Head of caudate nucleus (tissue), 42 donors: ENCODE measurements at places on chromosomes 2 and 18.

GRCh38 chr2:36574560-36574959, 23.4 kb downstream of the FEZ2 start:
- no peak for DNase-seq

DNA sequence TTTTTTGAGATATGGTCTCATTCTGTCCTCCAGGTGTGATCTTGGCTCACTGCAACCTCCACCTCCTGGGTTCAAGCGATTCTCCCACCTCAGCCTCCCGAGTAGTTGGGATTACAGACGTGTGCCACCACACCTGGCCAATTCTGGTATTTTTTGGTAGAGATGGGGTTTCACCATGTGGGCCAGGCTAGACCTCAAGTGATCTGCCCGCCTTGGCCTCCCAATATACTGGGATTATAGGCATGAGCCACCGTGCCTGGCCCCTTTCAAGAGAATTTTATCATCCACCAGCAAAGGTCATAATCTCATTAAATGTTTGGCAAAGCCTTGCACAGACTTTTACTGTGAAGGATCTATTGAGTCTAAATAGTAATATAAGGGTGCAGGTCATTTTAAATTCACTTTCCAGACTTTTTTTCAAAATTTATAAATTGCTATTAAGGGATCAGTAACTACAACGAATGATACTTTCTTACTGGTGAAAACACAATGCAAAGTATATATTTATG, 2.5 kb downstream of the HADHA start:
- no peak for DNase-seq

DNA sequence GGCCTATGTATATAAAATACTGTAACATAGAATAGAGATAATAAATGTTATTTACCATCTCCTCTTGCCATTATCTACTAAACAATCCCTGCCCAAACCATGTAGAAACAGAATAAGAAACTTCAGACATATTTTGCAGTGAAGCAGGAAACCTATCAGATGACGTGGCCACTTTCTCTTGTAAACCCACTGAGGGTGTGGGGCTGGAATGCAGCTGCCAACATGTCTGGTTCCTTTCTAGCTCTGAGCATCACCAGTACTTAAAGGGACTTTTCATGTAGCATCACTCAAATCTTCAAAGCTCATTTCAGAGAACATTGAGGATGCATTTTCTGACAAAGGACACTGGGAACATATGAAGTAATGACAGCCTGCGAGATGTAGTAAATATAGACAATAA, 251.8 kb downstream of the LPIN1 start:
- DNase-seq, result no peak

DNA sequence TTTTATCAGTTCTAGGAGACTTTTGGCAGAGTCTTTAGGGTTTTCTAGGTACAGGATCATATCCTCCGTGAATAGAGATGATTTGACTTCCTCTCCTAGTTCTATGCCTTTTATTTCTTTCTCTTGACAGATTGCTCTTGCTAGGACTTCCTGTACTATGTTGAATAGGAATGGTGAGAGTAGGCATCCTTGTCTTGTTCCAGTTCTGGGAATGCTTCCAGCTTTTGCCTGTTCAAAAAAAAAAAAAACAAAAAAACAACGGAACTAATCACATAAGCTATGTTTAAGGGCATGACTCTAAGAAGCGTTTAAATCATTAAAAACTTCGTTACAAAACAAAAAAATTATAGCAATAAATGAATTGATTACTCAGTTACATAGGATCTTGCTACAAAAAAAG, 145.7 kb downstream of the NUP35 start:
- DNase-seq, result no peak

GRCh38 chr18:75029481-75029880, 179.5 kb downstream of the PTGR3 start:
- no peak for DNase-seq

DNA sequence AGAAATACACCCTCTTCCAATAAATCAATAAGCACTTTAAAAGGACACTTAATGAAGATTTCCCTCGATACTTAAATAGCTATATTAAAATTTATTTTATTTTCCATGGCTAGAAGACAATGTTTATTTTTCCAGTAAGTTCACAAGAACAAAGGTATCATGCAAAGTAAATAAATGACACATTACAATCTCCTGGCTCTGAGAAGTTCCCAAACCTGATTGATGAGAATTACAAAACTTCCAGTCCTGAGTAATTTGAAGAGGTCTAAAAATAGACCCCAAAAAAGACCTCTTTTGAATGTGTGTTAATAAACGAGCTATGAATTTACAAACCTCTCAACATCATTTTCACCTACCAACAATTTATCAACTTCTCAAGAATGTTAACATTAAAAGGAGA, 1.5 kb upstream of the PEX13 start:
- no peak for DNase-seq

GRCh38 chr2:208638059-208638458, 231.5 kb downstream of the PTH2R start:
- DNase-seq, result no peak

DNA sequence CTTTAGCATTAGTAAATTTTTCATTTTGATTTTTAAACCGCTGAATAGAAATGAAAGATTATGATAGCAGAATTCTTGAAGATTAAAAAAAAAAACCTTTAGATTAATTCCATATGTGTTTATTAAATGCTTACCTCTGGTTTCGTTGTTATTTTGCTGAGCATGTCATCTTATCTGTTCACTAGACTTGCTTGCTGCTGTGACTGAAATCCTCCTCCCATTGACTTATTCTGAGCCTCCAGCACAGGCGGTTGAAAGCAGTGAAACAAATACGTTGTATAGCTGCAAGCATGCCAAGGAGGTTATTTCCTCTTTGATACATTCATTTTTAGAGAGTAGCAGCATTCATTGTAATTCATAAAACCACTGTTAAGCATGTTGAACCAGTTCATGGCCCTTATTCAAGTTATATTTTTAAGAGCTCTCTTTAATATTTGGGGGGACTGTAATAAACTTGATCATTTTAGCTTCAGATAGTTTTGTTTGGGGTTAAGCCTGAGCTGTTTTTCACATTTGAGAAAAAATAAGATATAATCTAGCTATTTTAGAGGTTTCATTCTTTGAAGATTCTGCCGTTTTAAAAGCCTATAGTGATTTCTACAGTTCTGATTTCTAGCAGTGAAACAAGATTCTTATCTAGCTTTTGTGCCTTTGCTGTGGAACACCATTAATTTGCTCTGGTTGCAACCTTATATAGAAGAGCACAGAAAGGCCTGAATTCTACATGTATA, at the start of gene HTR2B:
Gene HTR2B (minus strand): TSS at position 205 of the 731 bp plus-strand sequence. CDS start 1,278 bp downstream, outside the sequence.
- DNase-seq, result peak; percentile 25

GRCh38 chr2:149021271-149021719, 17.2 kb upstream of the LYPD6B start:
- peak; percentile 36 for DNase-seq

DNA sequence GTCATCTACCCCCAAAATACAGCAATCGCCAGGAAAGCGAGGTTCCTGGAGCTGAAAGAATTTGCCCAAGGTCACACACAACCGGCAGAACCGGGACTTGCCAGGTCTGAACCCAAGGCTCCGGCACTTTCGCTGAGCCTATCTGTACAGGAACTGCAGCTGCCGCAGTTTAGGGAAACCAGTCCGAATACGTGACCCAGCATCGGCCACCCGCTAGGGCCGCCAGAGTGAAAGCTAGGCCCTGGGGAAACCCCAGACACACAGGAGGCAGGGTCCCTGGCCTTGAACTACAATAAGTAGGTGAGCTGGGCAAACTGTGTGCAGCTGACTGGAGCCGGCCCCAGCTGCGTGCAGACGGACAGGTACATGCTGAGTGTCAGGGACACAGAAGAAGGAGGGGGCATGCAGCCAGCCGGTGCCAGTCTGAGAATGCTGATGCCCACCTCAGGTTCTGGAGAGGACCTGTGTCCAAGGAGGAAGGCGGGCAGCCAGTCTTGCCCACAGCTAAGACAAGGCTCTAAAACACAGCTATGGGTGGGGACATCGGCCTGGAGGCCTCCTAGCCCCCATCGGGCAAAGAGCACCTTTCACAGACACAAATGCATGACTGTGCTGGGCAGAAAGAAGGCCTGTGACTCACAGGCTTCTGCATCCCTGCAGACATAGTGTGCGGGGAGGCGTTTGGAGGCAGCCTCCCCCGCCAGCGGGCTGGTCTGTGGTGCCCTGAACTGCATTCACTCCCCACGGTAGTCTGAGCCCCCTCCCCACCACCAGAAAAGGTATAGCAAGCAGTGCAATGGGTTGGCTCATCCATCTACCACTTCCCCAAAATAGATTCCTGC, 107.4 kb upstream of the ID2 start:
- DNase-seq, result no peak

DNA sequence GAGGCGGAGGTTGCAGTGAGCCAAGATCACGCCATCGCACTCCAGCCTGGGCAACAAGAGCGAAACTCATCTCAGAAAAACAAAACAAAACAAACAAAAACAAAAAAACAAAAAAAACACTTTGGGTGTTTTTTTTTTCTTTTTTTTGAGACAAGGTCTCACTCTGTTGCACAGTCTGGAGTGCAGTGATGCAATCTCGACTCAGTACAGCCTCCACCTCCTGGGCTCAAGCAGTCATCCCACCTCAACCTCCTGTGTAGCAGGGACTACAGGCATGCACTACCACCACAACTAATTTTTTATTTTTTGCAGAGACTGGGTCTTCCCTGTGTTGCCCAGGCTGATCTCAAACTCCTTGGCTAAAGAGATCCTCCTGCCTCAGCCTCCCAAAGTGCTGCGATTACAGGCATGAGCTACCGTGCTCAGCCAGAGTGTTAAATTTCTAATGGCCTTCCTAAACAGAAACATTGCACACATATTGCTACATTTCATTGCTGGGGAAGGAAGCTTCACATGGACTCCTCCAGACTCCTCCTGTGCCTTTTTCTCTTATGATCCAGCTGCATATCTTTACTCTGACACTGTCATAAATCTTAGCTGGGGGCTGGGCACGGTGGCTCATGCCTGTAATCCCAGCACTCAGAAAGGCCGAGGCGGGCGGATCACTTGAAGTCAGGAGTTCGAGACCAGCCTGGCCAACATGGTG, 19.7 kb downstream of the STARD7 start:
- no peak for DNase-seq

GRCh38 chr2:219125225-219125885, 35.3 kb downstream of the NHEJ1 start:
- DNase-seq, result no peak

DNA sequence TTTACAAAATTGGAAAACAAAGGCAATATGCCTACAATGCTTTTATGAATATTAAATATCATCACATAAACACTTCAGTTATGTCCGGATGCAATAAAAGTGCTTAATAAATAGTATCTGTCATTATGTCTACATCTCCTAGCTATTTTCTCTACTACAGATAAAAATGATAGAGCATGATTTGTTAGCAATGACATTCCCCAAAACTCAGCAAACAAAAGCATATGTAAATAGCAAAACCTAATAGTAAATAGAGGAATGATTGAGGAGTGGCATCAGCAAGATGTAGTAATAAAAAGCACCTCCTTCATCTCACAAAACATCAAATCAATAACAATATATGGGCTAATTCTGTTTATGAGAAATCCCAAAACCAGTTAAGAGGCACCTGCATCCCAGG, 46.5 kb upstream of the COL5A2 start:
- DNase-seq, result no peak

- DNase-seq, result no peak
Observed at GRCh38 chr18:49846361-49846662, 33.0 kb upstream of the ACAA2 start.

GRCh38 chr2:6167592-6168138, 475.5 kb downstream of the SOX11 start:
- no peak for DNase-seq

- no peak for DNase-seq
Observed at GRCh38 chr2:42792583-42793333, at the start of gene HAAO. Gene HAAO, minus strand, starts transcription at chr2:42792583. Its CDS starts 47 bp downstream, at chr2:42792536.

GRCh38 chr18:63271881-63272299, 47.7 kb downstream of the BCL2 start:
- DNase-seq, result no peak

DNA sequence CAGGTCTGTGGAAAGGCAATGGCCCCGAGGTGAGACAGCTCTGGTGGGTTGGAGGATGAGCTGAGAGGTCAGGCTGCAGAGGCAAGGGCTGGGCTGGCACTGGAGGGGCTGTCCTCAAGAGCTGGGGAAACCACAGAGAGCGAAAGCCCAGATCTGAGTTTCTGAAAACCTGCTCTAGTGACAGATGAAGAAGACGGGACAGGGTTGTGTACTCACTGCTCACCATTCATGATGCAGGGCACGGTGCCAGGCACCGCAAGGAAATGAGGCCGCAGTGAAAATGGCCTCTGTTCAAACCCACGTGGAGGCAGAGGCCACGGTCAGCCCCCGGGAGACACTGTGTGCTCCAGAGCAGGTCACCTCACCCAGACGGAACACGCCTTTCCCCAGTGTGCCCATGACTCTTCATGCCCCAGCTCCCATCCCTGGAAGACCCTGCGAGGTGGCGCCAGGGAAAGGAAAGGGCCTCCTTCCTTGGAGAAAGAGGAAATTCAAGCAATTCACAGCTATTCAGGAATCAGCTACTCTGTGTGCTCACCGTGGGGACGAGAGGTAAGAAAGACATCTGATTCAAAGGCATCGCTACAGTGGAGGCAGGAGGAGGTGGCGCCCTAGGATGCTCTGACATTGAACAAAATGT, 24.3 kb upstream of the ID2 start:
- DNase-seq, result no peak

DNA sequence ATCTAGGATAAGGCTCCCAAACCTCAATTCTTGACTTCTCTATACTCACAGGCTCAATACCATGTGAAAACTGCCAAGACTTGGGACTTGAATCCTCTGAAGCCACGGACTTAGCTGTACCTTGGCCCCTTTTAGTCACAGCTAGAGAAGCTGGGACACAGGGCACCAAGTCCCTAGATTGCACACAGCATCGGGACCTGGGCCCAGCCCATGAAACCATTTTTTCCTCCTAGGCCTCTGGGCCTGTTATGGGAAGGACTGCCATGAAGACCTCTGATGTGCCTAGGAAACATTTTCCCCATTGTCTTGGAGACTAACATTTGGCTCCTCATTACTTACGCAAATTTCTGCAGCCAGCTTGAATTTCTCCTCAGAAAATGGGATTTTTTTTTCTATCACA, 1011.8 kb upstream of the DDX18 start:
- no peak for DNase-seq

DNA sequence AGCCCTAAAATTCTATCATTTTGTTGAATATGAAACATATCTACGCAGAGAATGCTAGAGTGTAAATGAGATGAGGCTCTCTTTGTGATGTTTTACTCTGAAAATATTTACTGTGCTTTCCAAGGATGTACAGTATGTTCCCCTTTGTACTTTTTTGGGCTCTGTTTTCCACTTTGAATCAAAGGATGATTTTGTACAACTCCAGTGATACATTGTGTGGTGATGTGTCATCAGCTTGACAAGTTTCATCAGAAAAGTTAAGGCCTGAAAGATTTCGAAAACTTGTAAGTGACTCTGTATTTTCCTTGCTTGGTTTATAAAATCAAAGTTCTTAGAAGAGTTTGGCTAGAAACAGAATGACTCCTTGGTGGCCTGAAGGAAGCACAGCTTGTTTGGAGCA, 206.3 kb downstream of the LTBP1 start:
- DNase-seq, result no peak

- no peak for DNase-seq
Observed at GRCh38 chr2:202278036-202278760, 12.6 kb downstream of the NOP58 start.
